ENCODE measurements at places on chromosomes 2 and 18.

- DNase-seq = no peak
These were observed 148.9 kb downstream of the SMAD2 start for GRCh38 chr18:47781561-47781960.

DNA sequence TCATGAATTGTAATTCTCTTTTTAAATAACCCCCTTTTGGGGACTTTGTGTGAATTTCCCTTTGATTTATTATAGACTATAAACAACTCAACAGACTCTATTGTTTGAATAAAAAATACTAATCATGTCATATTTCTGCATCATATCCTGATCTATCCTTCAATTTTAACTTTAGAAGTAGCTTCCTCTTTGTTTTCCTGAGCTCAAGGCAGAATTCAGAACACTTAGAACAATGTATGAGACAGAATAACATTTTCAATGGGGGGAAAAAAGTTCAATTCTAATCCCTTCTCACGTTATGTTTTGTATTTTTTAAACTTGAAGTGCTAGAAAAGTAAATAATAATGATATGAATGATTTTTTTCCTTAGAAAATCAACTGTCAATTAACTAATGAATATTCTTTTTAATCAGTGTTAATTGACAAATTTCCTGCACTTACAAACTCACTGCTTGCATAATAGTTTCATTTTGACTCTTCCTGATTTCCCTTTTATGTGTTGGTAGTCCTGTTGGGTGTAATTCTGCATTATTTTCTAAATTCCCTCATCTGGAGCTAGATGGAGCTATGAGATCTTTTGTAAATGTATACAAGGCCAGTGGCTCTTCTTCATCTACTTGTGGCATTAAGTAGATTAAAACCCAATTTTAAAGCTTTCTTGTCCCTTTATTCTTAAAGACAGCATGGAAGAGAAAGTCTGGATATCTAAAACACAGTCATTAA, 326.1 kb downstream of the PARD3B start:
- no peak for DNase-seq

DNA sequence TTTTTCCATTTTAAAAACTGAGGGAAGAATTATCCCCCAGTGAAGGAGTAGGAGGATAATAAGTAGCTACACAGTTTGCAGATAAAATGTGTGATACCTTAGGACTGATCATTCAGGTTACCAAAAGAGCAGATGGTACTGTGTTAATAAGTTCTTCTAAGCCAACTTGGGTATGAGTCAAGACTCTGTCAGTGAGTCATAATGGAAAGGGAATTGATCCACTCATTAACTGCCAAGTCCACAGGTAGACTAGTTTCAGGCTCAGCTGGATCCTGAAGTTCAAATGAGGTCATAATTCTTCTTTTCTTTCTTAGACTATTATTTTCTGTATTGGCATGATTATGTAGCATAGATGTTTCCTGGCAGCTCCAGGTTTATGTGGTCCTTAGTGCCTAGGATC, 142.4 kb upstream of the ALPP start:
- DNase-seq = no peak

- DNase-seq = no peak
These were observed 101.1 kb upstream of the EPHA4 start for GRCh38 chr2:221673248-221673647.

DNA sequence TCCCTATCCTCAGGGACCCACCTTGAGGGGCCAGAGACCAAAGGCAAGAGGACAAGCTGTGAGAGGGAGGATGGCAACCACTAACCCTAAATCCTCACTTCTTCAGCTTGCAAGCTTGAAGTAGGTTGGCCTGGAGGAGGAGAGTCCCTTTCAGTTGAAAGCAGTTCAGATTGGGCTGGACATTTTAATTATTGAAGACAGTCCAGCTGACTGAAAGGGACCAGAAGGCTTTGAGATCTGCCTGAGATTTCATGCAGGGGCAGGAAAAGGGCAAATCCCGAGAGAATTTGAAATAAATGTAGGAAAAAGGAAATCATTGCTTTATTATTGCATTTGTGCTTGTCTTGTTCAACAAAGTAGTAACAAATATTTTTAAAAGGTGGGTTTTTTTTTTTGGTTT, 118.9 kb upstream of the STON1 start:
- no peak for DNase-seq

DNA sequence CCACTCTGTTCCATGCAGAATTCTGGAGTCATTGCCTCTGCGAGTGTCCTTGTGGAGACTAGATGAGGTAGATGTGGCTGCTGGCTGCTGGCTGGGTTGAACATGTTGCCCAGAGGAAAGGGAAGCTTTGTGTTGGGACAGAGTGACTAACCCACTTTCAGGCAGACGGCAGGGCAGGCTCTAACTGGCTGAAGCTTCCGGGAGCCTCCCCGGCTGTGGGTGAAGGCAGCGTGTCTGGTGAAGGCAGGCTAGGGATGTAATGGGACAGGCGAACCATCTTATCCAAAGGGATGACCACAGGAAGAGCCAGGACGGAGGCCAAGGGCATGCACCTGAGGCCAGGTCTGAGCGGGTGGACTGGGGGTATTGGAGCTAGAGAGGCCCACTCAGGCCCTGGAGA, 16.0 kb downstream of the ASPRV1 start:
- no peak for DNase-seq

DNA sequence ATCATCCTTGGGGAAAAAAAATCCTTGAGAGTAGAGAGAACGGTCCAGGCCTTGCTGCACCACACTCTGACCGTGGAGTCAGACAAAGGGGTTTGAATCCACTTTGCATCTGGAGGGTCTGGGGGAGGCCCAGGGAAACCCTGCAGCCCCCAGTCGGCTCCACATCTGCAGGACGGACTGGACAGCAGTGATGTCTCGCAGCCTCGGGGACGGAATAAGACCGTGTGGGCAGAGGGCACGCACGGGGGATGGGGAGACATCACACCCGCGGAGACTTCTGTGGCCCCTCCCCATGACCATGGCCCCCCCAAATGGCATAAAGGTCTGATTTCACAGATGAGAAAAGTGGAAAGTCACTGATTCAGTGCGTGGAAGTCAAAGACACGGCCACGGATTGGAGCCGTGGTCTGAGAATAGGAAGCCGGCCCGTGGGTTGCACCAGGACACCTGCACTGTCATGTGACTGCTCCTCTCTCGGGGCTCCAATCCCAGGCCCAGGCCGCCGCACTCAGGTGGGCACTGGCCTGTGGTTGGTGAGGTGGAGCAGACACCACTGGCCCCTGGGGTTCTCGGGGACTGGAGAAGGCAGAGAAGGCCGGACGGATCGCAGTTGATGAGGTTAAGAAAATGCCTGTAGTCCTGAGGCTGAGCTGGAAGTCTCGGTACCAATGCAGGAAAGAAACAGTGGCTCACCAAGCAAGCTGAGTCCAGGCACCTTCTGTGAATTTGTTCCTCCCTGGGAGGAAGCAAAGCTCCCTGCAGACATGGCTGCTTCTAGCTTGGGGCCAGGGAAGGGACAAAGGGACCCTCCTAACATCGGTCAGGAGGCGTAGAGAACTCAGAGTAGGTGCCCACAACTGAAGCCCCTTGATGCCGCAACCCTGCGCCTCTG, 61.8 kb downstream of the RTP5 start:
- no peak for DNase-seq

DNA sequence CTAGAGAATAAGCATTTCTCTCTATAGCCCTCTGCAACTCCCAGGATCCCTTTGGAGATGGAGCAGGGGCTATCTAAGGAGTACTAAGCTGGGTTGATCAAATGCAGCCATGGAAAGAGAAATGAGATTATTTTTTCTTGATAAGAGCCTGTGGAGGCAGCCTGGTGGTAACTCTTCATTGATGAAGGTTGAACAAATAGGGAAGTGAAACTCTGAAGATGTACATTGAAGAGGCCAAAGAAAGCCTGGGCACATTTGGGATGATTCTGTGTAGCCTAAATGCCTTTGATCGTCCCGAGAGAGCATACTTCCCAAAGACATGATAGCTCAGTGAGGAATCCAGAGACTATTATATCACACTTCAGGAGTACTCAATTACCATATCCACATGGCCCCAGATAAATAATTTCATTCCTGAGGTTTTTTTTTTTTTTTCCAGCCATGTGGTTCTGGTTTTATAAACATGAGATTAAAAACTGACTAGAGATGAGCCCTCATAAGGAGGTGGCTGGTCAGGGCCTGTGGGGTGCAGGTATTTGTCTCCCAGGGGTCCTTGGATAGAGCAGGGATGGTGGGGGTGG, 192.5 kb downstream of the TPGS2 start:
- DNase-seq = no peak

DNA sequence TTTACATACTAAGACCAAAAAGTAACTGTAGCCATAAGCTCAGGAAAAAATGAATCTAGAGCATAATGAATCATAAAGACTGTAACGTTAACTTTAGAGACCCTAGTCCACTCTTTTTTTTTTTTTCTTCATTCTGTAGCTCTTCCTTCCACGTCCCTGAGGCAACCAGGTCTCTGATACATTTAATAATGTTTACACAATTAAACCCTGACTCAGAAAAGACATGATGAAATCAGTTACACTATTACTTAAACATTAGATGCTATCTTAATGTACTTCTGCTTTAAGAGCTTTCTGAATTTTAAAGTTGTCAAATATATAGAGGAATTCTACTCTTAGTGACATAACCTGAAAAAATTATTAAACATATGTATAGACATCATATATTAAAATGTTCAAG, 1121.5 kb upstream of the DDX18 start:
- DNase-seq = no peak

GRCh38 chr2:232204457-232204931, 174.1 kb upstream of the ALPP start:
- no peak for DNase-seq

GRCh38 chr2:235366807-235367206, 127.0 kb upstream of the AGAP1 start:
- no peak for DNase-seq

- no peak for DNase-seq
These were observed 34.2 kb upstream of the REV1 start for GRCh38 chr2:99524056-99524455.

DNA sequence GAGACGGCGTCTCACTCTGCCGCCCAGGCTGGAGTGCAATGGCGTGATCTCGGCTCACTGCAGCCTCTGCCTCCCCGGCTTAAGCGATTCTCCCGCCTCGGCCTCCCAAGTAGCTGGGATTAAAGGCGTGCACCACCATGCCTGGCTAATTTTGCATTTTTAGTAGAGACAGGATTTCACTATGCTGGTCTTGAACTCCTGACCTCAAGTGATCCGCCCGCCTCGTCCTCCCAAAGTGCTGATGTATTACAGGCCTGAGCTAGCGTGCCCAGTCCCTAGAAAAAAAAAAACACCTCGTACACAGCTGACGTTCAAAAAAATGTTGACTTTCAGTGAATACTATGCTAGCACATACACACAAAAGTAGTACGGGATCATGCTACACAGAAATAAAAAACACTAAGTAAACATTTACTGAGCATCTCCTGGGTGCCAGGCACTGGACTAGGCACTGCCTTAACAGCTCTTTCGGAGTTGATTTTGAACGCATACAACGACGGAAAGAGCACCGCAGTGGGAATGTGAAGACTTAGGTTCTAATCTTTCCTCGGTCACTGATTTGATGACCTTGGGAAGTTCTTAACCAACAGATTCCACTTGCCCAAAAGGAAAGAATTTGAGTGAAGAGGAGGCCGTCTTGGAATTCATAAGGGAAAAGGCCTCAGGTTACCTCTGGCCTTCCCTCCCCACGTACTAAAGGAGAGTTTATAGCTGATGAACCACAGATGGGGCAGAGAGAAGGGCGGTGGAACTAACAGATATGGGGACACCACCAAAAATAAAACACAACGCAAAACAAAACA, 1.1 kb downstream of the DNAJC27 start:
- DNase-seq = no peak

DNA sequence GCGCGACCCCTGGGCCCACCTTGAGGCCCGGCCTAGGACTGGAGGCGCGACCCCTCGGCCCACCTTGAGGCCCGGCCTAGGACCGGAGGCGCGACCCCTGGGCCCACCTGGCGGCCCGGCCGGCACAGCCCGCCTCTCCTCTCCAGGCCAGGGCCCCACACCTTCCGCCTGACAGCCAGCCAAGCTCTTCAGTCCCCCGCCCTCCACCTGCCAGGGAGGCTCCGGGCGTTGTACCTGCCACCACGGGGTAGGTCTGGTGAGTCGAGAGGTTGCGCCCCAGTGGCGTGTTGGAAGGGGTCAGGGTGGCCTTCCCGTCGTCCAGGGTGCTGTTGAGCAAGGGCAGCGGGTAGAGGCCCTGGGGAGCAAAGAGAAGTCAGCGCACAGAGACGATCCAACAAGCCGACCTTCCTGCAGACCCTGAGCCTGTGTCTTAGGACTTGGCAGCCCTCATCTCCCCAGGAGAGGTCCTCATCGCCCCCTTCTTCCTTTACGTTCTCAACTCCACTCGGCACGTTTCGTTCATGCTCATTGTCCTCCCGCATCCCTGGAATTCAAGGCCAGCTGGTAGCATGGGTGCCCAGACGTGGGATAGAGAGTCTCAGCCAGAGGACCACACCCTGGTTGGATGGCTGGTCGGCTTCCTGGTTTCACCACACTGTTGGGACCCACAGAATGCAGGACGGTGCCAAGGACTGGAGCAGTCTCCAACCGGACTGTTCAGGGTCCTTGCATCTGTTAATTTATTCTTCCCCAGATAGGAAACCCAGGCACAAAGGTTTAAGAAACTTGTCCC, 42.2 kb downstream of the PAX8 start:
- no peak for DNase-seq

GRCh38 chr2:99821572-99821971, 320.8 kb downstream of the AFF3 start:
- DNase-seq = no peak

GRCh38 chr18:41690332-41691127, 264.5 kb upstream of the PIK3C3 start:
- DNase-seq = no peak

DNA sequence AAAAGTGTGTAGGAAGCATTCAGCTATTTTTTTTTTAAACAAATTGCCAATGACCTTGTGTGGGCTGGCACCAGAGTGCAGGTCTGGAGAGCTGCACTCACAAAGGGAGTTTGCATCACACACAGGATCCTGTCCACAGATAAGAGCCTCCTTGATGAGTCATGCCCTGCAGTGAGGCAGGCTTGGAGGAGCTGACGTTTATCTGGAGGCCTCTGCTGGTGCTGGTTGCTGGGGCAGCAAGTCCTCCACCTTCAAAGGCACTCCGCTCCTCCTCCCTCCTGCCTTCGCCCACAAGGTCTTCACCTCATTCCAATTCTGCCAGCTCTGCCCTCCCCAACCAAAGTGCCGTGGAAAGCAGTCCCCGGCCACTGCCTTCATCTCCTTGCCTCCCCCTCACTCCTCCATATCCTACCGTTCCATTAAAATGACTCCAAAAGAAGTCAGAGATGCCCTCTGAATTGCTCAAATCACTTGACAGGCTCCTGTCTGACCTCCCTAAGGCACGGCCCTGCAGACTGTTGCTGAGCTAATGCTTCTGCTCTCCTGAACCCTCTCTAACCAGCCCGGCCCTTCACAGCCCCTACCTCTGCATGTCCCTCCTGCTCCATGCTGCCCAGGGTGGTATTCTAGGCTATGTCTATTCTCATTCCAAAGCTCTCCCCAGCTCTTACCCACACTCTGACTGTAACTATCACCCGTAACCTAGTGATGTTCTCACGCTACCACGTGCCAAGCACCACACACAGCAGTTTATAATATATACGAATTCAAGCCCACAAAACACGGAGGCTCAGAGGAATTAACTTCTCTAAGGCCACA, 30.9 kb downstream of the LONRF2 start:
- DNase-seq = peak; percentile 25
